ENCODE measurements at places on chromosomes 11 and 22.
A peak's percentile ranks its signal among the peaks of the same experiment; 100 is the strongest.

GRCh38 chr11:45881708-45882368 is 3.6 kb upstream of the MAPK8IP1 start:
- DNase-seq: no peak

DNA sequence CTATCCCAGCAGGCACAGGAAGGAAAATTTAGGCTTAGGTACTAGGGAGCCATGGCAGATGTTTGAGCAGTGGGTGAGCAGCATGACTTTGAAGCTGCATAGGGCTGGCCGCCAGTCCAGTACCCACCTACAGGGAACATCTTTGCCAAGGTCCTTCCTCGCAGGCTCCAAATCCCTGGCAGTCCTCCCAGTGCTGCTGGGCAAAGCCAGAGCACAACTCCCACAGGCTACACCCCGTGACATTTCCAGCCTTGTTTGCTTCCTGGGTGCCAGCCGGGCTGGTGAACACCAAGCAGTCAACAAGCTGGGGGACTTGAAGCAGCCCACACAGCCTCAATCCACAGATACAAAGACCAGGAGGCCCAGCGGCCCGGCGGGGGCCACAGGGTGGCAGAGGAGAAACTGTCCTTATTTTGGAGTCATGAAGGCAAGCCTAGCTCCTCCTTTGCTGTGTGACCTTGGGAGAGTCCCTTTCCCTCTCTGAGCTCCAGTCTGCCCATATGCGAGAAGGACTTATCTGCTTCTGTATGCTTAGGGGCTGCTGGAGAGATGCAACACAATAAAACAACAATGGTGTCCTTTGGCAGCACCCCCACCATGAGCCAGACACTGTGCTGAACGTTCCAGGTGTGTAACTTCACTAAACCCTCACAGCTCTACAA is 28.0 kb downstream of the TPST2 start:
- DNase-seq: no peak

DNA sequence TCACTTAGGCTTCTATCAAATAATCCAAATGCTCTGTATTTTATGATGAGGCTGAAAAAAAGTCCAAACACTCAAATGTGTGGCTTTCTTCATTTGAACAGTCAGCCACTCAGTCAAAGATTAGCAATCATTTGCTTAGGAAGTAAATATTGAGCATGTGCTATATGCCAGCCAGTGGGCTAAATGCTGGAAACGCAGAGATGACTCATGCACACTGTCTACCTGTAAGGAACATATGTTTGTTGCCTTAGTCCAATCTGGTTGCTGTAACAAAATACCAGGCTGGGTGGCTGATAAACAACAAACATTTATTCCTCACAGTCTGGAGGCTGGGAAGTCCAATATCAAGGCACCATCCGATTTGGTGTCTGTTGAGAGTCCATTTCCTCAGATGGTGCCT is 617.3 kb downstream of the NTM start:
- no peak for DNase-seq

GRCh38 chr11:77472991-77473800 is 698 bp downstream of the PAK1 start:
- DNase-seq: peak; percentile 15

Measured in fibroblast of skin of back (primary cell).